ENCODE measurements at places on chromosomes 16 and 17.

DNA sequence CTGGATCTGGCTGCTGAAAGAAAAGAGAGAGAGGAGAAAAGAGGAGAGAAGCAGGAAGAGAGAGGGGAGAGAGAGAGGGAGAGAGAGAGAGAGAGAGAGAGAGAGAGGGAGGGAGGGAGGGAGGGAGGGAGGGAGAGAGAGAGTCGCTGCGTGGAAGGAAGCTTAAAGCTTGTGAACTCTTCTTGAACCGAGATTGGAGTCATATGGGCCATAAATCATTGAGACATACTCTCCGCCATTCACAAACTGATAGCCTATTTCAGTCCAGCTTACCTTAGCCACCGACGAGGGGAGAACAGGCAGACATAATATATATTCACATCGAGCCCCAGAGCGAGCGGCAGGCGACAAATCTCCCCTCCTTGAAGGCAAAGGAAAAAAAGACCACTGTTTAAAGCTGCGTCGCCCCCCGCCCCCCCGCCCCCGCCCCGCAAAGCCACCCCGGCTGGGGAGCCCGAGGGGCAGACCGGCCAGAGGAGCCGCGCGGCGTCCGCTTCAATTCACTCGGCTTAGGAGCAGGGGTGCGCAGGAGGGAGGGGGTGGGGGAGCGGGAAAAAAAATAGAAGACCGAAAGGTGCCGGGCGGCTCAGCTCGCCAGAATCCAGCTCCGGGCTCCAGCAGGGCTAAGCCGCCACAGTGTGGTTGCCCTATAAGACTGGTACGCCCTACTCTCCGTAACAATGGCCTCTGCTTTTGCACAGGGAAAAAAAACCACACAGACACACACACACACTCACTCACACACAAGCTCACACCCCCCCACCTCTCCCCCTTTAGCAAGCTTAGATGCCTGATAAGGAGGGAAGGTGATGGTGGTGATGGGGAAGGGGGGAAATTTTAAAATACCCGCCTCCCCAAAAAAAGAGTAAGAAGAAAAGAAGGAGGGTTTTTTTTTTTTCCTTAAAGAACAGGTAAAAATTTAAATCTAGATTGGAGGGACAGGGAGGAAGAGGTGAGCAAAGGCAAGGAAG is 10.6 kb upstream of the HOXB2 start:
- peak; percentile 59 for DNase-seq

DNA sequence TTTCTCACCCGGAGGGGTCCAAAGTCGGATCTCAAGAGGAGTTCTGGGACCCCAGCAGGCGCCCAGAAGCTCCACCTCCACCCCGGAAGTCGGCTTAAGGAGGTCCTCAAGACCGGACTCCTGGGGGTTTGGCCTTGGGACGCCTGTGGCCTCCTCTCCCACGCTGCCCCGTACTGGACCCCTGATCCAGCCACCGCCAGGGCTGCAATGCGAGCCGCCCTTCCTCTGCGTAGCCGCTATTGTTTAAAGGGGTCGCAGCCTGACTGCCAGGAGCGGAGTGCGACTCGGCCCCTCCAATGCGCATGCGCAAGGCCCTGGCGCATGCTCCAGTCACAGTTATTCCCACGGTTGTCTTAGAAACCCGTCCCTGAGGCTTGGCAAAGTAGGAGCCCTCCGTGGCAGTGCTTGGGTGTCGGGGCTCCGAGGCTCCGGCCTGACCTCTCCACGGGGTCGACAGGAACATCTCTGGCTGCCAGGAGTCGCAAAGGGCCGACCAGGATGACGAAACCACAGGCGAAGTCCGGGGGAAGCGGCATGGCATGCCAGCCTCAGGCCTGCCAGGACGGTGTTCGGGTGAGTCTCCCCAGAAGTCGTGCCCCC is 719.0 kb downstream of the KCNJ18 start:
- no peak for DNase-seq

DNA sequence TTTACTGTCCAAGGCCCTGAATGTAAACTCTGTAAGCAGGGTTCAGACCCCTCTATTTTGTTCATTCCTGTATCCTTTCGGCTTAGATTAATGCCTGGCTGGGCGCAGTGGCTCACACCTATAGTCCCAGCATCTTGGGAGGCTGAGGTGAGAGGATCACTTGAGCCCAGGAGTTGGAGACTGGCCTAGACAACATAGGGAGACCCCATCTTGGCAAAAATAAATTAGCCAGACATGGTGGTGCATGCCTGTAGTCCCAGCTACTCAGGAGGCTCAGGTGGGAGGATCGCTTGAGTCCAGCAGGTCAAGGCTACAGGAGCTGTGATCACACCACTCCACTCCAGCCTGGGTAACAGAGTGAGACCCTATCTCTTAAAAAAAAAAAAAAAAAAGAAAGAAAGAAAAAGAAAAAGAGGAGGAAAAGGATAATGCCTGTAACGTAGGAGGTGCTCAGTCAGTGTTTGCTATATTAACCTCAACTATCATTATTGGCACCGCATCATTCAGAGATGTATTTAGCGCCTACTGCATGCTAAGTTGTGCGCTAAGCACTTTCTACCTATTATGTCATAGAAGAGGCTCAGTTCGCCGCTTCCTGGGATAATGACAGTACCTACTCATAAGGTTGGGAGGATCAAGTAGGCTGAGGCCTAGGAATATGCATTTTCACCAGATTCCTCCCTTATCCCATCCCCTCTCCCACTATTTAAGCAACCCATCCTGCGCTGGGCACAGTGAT is 5.0 kb downstream of the SOCS1 start:
- no peak for DNase-seq

DNA sequence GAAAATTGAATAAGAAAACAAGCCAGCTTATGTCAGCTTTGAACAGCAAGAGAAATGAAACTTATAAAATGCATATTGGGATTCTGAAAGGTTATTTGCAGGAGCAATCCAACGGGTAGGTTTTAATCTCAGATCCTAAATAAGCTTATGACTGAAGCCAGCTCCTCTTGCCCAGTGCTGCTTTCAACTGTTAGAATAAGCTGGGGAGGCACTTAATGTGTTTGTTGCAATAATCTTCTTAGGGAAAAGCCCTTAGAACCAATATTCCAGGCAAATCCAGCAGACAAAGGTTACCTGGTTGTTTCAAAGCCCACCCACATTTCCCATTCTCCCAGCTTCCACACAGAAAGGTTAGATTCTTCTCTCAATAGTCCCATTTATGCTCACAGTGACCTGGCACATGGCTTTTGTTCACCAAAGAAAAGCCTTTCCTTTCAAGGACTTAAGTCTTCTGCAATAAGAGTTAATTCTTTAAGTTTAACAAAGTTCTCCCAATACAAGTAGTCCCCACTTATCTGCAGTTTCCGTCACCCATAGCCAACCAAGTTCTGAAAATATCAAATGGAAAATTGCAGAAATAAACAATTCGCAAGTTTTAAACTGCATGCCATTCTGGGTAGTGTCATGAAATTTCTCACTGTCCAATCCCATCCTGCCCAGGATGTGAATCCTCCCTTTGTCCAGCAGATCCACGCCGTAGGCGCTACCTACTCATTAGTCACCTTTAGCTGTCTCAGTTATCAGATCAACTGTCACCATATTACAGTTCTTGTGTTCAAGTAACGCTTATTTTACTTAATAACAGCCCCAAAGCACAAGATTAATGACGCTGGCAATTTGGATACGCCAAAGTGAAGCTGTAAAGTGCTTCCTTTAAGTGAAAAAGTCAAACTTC is 5.9 kb downstream of the TEX2 start:
- no peak for DNase-seq

GRCh38 chr17:74455025-74455545 is 11.3 kb upstream of the CD300A start:
- DNase-seq, result no peak

DNA sequence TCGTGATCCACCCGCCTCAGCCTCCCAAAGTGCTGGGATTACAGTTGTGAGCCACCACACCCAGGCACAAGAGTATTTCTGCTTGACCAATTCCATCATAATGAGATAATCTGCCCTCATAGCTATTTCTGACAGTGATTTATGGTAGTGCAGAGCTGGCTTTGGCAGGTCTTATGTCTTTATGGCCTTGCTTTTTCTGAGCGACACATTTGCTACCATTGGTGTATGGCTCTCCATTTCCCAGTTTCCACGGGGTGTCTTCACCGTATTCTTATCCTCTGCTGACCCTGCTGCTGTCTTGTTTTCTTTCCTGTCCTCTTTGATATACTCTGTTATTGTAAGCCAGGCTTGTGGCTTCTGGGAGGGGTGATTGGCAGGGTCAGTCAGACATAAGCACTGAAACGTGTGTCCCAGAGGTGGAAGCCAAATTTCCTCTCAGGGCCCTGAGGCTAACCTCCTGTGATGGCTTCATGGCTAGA is 161.1 kb upstream of the TBX2 start:
- no peak for DNase-seq

- no peak for DNase-seq
These were observed 84.7 kb downstream of the RBBP6 start for GRCh38 chr16:24624102-24624501.

GRCh38 chr17:56943505-56944125 is 17.2 kb downstream of the COIL start:
- DNase-seq, result no peak

- no peak for DNase-seq
These were observed 7.1 kb downstream of the USP10 start for GRCh38 chr16:84706856-84707255.

DNA sequence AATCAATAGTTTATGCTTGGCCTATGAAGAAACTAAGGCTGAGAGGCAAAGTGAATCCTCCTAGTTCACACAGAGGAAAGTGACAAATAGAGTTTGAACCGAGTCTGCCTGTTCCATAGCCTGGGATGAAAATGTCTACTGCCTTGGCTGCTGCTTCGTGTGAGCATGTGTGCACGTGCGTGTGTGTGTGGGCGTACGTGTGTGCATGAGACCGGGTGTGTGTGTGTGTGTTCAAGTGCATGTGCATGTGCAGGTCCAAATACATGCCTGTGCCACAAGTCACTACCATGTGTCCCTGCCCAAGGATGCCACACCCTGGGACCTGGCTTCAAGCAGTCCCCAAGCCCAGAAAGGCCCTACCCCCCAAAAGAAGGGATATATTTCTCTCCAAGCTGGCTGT is 13.6 kb downstream of the SEZ6 start:
- no peak for DNase-seq

- no peak for DNase-seq
These were observed 3.3 kb downstream of the NXN start for GRCh38 chr17:976312-976711.

DNA sequence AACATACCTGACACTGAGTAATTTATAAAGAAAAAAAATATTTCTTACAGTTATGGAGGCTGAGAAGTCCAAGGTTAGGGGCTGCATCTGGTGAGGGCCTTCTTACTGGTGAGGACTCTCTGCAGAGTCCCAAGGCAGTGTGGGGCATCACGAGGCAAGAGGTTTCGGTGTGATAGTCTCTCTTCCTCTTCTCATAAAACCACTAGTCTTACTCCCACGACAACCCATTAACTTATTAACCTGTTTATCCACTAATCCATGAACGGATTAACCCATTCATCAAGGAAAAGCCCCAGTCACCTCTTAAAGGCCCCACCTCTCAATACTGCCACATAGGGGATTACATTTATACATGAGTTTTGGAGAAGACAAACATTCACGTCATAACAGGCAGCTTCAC is 20.1 kb downstream of the CIITA start:
- no peak for DNase-seq

DNA sequence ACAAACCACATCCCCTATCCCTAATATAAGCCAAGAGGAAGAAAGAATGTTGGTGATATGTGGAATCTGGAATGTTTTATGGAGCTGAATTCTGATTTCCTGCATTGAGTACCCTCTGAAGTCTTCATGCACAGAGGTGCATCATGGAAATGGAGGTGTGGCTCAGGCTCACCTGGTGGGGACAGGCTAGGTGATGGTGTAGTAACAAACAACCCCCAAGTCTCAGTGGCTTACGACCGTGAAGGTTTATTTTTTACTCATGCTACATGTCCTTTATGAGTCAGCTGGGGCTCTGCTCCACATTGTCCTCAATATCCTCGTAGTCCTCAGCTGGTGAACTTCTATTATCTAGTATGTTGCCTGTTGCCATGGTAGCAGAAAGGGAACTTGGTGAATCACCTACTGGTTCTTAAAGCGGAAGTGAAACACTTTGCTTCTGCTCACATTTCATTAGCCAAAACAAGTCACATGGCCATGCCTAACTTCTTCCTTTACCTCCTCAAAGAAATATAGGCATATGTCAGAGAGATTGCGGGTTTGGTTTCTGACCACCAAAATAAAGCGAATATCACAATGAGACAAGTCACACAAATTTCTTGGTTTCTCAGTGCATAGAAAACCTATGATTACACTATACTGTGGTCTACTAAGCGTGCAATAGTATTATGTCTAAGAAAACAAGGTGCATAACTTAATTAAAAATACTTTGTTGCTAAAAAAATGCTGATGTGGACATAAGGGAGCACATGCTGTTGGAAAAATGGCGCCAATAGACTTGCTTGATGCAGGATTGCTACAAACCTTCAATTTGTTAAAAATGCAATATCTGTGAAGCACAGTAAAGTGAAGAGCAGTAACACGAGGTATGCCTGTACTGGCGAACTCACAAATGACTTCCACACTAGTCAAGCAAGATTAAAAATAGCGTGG is at the start of gene PMFBP1:
Gene PMFBP1, minus strand, starts transcription at position 51 of the 930 bp plus-strand sequence. CDS start 947 bp downstream, outside the sequence.
- DNase-seq, result peak; percentile 79

GRCh38 chr17:1108765-1109605 is 70.8 kb downstream of the ABR start:
- no peak for DNase-seq

DNA sequence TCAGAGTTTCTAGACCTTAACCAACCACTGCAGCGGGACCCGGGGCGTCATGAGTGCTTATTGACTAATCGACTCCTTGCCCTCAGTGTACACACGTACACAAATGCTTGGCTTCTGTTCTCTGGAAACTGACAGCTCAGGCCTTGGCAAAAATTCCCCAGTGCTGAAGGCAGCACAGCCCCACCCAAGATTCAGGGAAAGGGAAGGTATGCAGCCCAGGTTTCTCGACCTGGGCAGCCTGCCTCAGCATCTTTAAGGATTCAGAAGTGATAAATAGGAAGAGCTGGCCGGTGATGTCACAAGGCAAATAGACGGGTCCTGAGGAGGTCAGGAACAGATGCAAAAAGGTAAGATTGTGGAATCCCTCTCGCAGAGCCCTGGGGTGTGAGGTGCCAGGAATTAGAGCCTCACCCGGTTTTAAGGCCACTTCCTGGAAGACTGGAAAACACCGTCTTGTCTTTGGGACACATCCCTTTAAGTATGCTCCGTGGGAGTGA is 9.0 kb upstream of the CDH3 start:
- DNase-seq, result no peak

DNA sequence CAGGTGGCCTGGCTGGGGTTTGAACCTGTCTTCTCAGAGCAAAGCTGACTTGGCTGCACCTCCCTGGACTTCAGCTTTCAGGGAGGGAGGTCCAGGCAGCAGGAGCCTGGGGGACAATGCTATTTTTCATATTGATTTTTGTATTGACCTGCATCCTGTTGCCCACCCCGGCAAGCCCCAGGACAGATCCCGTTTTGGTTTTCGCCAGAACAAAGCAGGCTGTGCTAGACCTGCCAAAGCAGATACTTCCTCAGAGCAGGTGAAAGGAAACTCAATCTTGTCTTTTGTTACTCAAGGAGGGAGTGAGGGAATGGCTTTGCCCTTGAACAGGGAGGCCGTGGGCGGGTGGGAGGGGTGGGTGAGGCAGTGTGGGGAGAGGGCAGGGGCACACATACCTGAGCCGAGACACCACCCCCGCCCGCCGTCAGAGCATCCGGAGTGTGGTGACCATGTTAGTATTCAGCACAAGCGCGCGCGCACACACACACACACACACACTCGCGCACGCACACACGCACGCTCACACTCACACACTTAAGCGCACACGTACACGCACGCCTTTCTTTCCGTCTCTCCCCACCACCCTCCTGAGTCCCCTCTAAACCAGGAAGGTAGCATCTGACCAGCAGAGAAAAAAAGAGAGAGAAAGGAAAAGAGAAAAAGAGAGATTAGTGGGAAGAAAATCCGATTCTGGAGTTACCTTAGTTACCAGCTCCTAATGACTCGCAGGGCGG is 59.5 kb downstream of the RAI1 start:
- no peak for DNase-seq
